ENCODE measurements at places on chromosomes 7 and 10. TPM values are rescaled to one million over a fixed set of nuclear protein-coding genes. Genes with fewer than 3 reads are reported as not detected.

UTF1 gene
- not detected for total RNA-seq

ZNF804B gene
- total RNA-seq, result 0.66 TPM

- H3K36me3 ChIP-seq, result no peaks in the 10 kb centered on the region
- no peak for DNase-seq
- H3K27ac ChIP-seq, result no peak overlapping the region
- peaks cover 11% of the 10 kb centered on the region for H3K27me3 ChIP-seq
Measured at GRCh38 chr10:86106616-86107015, 260.0 kb downstream of the GRID1 start.

DNA sequence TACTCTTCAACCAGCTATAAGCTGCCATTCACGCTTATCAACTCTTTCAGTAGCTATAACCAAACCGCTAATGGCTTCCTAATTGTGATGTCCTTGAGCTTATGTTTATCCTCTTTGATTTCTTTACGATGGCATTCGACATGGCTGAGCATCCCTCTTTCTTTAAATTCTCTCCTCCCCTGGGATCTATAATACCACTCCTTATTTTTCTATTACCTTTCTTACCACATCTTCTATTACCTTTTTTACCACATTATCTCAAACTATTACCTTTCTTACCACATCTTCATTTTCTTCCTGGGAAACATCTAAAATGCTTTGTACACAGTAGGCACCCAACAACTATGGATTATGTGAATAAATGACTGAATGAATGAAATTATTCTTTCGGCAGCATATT lies 13.1 kb downstream of the ZCWPW1 start:
- no peaks in the 10 kb centered on the region for H3K36me3 ChIP-seq
- DNase-seq, result no peak
- peaks cover 3% of the 10 kb centered on the region for H3K27me3 ChIP-seq
- no peak overlapping the region for H3K27ac ChIP-seq
- H3K4me1 ChIP-seq, result peaks cover 13% of the 10 kb centered on the region
- H3K4me3 ChIP-seq, result no peak overlapping the region

MUC3A gene
- 2.4 TPM for total RNA-seq
